ENCODE measurements at places on chromosomes 7 and 10. TPM values are rescaled to one million over a fixed set of nuclear protein-coding genes. Genes with fewer than 3 reads are reported as not detected.
A peak's percentile ranks its signal among the peaks of the same experiment; 100 is the strongest.

The HSPA14 gene
- total RNA-seq = 12.8 TPM

DNA sequence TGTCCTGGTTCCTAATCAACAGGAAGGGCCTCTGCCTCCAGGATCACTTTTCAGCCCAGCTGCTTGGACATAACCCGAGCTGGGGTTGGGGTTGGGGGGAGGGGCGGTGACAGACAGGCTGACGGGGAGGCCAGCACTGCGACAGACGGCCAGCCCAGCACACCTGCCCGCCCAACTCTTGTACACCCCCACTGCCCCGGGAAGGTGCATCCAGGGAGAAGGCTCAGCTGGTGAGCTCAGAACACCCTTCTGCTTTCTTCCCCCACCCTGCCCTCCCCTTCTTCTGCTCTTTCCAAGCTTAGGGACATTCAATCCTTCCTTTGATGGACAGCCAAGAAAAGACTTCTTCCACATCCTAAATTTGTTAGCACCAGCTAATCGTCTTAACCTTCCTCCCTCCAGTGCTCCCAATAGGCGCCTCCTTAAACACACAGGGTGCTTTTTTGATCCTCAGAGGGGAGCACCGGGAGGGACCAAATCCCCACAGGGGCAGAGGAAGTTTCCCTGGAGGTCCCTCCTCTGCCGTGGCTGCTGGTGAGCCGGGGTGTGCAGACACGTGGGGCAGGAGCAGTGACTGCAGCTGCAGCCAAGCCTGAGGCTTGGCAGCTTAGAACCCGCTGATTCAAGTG is 44.7 kb downstream of the COL13A1 start:
- DNase-seq = no peak

GRCh38 chr10:116779076-116779687 is 36.8 kb upstream of the HSPA12A start:
- DNase-seq = peak; percentile 17

DNA sequence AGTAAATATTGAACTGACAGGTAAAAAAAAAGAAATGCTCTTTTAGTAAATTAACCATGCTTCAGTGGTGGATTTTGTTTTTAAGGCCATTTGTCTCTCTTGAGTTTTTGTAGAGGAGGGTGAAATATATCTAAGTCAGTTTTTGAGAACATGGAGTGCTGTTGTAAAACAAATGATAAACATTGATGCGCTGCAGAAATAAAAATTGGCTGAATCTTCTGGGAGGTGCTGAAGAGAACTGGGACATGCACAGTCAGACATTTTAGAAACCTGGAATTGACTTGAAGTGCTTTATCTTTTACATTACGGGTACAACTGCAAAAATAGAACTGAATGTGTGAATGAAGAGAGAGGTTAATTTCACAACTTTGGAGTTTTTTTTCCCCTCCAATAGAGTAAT is 203.0 kb upstream of the HDAC9 start:
- DNase-seq = no peak

DNA sequence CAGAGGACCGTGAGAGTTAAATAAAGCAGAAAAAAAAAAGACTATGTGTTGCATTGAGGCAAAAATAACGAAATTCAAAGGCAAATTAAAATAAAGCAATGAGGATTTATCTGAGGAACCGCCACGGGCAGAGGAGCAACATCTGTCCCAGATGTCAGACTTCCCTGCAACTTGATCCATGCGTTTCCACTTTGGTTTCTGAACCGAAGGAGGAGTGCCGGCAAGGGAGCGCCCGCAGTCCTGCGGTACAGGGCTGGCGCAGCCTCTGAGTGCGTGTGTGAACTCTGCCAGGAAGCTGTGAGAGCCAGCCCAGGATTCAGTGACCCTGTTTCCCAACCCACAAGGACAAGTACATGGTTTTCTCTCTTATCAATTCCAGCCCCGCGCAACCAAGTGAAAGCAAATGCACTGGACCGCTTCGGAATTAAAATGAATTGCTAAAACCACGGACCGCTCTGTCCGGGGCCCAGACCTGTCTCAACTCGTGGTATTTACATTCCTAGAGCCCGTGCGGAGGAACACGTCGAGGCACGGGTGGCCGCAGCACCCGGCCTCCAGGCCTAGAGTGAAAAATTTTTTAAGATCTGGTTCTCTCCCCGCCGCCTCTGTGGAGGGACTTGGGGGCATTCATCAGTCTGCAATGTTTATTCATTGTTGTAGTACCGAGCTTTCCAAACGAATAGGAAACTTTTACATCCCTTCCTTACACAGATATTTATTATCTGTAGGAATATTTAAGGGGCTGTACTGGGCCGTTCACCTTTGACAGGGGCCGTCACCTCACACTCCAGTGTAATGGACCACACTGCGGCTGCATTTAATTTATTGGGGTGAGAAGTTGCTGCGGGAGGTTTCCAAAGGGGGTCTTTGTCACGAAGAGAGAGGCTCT is 291.5 kb upstream of the NFE2L3 start:
- DNase-seq = no peak

GRCh38 chr10:130792096-130792845 is 519.2 kb downstream of the TCERG1L start:
- no peak for DNase-seq

- DNase-seq = peak; percentile 23
These were observed 8.7 kb downstream of the EPC1 start for GRCh38 chr10:32338262-32338661.

DNA sequence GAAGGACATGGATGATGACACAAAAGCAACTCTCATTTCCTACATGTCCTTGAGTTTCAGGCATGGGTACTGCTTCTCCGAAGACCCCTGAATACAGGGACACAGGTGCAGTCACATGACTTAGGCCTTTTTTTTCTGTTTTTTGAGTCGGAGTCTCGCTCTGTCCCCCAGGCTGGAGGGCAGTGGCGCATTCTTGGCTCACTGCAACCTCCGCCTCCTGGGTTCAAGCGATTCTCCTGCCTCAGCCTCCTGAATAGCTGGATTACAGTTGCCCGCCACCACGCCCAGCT is 26.8 kb downstream of the IFT22 start:
- DNase-seq = no peak
